ENCODE measurements at places on chromosomes 16 and 17.

GRCh38 chr17:15966183-15966878, 21.4 kb downstream of the ADORA2B start:
- DNase-seq = no peak

GRCh38 chr17:1714427-1714979, 4.3 kb upstream of the TLCD2 start:
- DNase-seq = peak; percentile 99

DNA sequence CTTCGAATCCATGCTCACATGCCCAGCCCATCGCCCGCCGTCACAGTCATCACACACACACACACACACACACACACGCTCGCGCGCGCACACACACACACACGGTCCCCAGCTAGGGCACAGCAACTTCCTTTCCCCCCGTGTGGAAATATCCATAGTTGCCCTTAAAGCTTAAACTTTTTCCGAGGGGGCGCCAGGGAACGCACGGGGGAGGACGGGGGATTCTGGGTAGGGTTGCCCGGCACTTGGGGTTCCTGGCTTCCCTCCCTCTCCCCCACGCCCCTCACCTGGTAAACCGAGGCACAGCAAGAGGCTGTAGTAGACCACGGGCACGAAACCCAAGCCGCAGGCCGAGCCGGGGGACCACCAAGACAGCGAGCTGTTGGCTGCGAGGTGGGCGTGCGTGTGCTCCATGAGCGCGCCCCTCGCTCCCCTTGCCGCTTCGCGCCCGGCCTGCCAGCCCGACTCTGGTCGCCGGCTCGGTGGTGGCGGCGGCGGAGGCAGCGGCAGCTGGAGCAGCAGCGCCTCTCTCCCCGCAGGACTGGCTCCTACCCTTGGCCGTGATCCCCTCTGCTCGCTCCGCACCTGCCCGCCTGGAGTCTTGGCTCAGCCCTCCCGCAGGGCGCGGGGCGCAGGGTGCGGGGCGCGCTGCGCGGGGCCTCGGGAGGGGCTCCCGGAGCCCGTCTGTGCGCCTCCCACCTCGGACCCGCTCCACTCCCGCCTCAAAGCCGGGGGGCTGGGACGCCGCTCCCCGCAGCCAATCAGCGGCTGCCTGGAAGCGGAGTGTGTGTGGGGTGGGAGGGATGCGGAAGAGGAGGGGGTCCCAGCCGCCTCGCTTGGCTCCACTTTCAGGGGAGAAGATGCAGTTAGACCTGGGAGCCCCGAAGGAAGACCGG, at the start of gene GPR139:
GPR139 (minus strand) TSS at position 688 of the 896 bp plus-strand sequence; CDS start at position 414, 274 bp downstream.
- no peak for DNase-seq

DNA sequence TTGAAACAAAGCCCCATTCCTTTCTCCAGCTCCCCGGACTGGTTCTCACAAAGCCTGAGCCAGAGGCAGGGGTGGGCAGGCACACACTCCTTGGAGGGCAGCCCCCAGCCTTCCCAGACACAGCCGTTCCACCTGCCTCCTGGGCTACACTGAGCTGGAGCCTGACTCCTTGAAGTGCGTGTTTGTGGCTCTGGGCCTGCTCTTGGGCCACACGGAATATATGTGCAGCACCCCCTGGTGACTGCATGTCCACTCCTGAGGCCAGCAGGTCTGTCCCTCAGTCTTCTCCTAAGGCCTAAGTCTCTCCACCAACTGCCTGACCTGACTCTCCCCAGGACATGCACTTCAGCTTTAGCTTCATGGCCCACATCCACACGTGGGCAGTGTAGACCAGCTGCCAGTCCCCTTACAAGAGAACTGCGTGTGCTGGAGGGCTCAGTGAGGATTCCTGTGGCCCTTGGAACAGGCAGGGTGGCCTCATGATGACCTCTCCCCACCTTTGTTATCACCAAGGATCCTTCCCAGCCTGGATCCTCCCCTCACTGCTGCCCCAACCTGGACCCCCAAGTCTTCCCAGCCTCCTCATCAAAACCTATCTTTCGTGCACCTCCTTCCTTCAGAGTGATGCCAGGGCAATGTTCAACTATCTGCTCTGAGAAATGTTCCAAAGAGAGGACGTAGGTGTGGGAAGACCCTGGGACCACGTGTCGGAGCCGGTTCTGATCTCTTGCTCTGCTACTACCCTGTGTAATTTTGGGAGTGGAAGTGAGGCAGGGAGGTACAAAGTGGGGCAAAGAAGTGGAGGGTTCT, 12.4 kb upstream of the SLC6A2 start:
- no peak for DNase-seq

DNA sequence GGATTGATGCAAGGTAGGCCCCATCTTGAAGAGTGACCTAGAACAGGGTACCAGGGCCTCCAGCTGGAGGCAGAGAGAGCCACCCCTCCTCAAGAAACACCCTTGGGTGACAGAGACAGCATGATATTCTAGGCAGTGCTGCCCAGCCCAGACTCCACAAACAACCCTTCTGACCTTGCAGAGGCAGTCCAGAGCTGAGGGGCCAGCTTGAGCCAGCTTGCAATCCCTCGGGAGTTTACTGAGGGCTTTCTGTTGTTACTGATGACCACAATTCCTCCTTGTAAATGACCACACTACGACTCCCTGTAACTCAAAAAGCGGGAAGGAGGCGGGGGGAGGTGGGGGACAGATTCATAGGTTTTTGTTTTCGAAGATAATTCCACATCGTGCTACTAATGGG, 18.6 kb upstream of the MNT start:
- no peak for DNase-seq

GRCh38 chr17:50173335-50173941, 7.6 kb downstream of the SGCA start:
- peak; percentile 91 for DNase-seq

DNA sequence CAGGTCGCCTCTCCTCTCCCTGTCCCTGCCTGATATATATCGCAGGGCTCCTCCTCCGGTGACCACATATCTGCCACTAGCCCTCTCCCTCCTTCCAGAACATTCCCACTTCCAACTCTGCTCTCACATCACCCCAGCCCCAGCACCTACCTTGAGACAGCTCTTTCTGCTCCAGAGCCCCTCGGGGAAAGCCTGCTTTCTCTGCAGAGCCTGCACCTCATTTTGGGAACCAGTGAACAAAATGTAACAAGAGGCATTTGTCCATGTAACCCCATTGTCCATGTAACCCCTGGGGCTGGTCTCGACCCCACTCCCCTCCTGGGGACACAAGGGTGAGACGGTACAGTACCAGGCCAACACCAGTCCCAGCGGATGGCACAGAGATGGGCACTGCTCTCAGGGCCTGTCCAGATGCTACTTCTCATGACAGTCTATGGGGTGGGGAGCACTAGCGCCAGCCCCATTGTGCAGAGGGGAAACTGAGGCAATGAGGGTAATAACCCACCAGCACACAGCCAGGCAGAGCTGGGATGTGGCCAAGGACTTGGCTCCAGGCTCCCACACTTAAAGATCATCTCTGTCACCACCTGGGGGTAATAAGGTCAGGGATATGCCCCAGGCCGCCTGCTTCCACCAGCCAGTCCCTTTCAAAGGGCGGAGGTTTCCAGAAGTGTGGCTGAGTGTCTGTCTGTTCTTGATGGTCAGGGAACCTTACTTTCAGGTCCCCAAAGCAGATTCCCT, 42.9 kb downstream of the TBC1D16 start:
- DNase-seq = no peak

DNA sequence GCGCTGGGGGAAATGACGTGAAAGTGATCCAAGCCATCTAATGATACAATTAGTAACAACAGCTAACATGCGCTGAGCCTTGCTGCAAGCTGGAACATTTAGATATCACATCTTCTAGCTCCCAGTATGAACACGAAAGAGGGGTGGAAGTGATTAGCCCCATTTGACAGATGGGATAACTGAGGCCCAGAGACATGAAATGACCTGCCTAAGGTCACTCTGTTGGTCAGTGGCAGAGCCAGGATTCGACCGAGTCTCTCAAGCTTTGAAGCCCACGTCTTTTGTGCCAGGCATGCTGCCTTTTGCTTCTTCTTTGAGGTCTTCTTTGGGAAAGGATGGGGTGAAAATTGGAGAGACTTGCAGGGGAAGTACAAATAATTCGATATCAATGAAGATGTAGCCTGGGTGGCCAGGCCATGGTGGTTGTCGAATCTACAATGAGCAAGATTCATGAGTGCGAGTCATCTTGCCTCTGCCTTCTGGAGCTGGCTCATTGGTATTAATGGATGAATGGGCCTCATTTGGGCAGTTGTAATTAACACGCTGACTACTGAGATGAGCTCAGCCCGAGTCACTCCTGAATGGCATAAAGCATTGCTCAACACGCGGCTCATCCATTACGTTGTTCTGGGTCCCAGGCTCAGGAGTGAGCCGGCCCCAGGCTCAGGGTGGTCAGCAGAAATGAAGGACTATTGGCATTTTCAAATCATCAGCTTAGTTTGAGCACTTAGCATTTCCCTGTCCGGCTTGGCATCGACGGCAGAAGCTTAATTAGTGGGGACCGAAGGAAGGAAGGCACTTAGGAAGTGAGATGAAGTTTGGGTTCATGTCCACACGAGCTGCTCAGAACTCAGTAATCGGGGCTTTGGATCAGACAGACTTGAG, 28.0 kb upstream of the GPRC5B start:
- DNase-seq = peak; percentile 24

DNA sequence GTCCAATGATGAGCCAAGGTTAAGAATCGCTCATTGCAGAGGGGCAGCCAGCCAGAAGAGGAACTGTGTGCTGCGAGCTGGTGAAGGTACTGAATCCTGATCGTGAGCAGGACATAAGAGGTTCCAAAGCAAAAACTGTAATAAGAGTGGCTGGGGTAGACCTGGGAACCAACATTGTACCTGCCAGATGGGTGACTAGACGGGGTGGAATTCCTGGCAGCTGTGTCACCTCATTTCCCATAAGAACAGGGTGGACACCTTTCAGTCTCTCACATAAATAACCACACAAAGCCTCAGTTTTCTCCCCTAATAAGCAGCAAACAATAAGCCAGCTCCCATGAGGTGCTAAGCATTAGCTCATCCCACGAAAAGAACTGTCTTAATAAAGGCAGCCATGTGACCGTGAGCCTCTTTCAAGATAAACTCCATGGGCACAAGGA, 290.3 kb downstream of the SOX9 start:
- DNase-seq = no peak

- peak; percentile 37 for DNase-seq
Measured at GRCh38 chr16:88705076-88705684, 1.0 kb downstream of the RNF166 start.

DNA sequence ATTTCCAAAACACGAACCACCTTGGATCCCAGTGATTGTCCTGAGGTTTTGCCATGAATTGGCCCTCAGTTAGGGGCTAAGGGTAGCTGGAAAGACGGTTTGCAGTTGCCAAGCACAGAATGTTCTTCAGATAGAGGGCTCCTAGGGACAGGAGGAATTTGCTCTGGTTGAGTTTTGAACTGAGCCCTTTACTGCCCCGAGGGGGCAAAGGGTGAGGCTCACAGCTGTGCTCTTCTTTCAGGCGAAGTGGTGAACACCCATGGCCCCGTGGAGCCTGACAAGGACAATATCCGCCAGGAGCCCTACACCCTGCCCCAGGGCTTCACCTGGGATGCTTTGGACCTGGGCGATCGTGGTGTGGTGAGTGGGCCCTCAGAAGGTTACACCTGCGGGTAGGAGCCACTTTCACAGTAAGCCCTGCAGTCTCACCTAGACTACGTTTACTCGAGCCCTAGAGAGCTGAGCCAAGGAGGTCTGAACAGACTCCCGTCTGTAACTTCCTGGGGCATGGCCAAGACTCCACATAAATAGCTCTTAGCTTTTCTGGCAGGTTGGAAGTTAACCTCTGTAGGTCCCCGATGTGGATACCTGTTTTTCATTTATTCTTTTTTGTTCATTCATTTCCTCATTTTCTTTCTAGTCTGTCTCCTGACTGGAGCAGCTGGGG, 32.5 kb downstream of the NMT1 start:
- DNase-seq = peak; percentile 26

GRCh38 chr17:17783116-17783824, 53.5 kb downstream of the SREBF1 start:
- no peak for DNase-seq

DNA sequence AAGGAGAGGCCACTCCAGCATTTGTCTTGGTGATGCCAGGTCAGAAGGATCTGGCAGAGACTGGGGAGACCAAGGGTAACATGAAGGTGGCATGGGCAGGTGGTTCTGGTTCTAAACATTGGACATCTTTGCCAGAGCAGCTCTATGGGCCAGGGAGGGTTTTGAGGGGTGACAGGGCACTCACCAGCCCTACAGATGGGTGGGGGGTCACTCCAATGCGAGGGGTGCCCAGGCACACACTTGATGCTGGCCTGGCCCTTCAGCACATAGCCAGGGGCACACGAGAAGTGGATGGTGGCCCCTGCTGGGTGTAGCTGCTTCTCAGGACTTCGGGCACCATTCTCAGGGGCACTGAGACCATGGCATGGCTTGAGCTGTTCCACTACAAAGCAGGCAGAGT, 5.5 kb upstream of the PHF12 start:
- no peak for DNase-seq

DNA sequence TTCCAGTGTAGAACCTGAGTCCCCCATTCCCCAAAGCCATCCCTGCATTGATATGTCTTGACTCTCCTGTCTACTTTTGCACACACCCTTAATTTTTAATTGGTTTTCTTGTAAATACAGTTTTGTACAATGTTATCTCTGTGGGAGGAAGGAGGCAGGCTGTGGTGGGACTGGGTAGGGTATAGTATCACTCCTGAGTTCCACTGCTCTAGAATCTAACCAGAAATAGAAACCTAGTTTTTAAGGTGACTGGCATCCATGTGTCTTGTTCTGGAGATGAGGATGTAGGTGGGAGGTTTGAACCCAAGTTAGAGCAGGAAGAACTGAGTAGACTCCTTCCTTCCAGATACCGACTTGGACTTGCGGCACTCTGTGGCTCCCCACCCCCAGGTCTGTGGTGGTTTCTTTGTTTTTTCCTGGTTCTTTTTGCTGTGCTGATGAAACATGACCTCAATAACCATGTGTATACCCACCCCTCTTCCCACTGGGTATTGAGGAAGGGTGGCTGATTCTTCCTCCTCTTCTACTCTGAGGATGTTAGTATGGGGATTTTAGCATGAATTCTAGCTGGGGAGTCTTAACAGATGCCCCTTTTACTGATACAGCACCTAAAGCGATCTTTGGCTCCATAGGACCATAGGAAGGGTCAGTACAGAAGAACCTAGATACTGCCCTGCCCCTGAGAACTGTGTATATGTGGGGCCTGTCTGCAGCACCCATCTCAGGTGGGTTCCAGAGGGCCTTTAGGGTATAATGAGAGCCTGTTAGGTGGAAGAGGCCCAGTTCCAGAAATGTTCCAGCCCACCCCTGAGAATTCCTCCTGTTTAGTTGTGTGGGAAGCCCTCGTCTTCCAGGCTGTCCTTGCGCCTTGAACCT, 48.7 kb downstream of the SF3B3 start:
- DNase-seq = no peak

DNA sequence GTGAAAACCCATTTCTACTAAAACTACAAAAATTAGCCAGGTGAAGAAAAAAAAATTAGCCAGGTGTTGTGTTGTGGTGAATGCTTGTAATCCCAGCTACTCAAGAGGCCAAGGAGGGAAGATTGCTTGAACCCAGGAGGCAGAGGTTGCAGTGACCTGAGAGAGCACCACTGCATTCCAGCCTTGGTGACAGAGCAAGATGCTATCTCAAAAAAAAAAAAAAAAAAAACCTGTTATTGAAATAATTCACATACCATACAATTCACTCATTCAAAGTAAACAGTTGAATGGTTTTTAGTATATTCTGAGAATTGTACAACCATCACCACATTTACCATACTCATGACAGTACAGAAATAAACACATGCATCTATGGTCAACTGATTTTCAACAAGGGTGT, 31.0 kb downstream of the ZNRF1 start:
- peak; percentile 67 for DNase-seq

- peak; percentile 24 for DNase-seq
Measured at GRCh38 chr16:46690281-46691178, 1.1 kb downstream of the ORC6 start.

- DNase-seq = peak; percentile 24
Measured at GRCh38 chr17:61389670-61390478, 9.8 kb upstream of the TBX2 start.

All from AG10803 (cell line).